GM23338 (cell line): ENCODE measurements at places on chromosomes 6 and 20.
A peak's percentile ranks its signal among the peaks of the same experiment; 100 is the strongest.

GRCh38 chr6:32941214-32941768 lies 463 bp upstream of the HLA-DMB start:
- 0 out of 2 replicates have a peak overlapping the region, but pooled peaks have one; percentile 21 for H3K27ac ChIP-seq
- no peaks in the 10 kb centered on the region for H3K36me3 ChIP-seq
- 0 out of 2 replicates have a peak, but pooled peaks cover 6% of the 10 kb centered on the region for H3K4me1 ChIP-seq
- no peak for DNase-seq
- no peaks in the 10 kb centered on the region for H3K27me3 ChIP-seq

GRCh38 chr6:79861023-79861422 lies 86.3 kb downstream of the ELOVL4 start:
- no peaks in the 10 kb centered on the region for H3K27me3 ChIP-seq
- H3K27ac ChIP-seq: no peak overlapping the region
- no peak overlapping the region for H3K4me3 ChIP-seq
- H3K36me3 ChIP-seq: no peaks in the 10 kb centered on the region
- DNase-seq: no peak

DNA sequence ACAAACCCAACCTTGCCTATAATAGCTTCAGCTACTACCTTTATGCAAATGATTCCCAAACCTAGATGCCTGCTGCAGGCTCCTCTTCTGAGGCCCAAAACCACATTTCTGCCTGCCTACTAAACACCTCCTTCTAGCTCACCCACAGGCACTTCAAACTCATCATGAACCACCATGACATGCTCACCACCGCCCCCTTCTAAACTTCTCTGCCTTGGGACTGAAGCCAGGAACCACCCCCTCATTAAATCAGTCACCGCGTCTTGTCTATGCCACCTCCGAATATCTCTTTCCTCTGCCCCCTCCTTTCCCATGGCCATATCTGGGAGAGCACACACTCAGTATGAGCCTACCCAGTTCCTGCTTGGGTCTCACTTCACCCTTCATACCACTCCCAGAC lies 101.2 kb downstream of the SNAP25 start:
- DNase-seq: no peak
- peaks cover 14% of the 10 kb centered on the region for H3K4me1 ChIP-seq
- H3K27ac ChIP-seq: no peak overlapping the region
- H3K36me3 ChIP-seq: peaks cover 3% of the 10 kb centered on the region; the same call in 1 of the 2 replicates

DNA sequence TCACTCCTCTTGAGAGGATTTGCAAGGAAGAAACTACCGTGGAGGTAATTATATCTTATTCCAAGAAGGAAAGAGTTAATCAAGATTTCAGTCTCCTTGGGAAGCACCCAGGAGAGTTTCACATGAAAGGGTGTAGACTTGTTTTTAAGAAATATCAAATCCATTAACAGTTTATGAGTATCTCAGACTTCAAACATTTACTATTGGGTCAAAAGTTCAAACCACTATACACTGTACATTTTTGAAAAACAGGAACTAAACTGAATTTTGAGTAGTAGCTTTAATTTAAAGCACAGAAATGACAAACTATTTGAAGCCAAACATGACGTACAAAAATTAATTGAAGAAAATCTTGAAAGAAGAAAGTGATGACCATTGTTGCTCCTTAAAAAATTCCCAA lies 164.0 kb downstream of the FOXC1 start:
- no peaks in the 10 kb centered on the region for H3K27me3 ChIP-seq
- H3K36me3 ChIP-seq: no peaks in the 10 kb centered on the region
- no peak overlapping the region for H3K4me3 ChIP-seq
- no peak overlapping the region for H3K27ac ChIP-seq

- no peak overlapping the region for H3K27ac ChIP-seq
- 0 out of 2 replicates have a peak, but pooled peaks cover 6% of the 10 kb centered on the region for H3K4me1 ChIP-seq
These were observed 19.7 kb downstream of the BCAS4 start for GRCh38 chr20:50814438-50815161.

GRCh38 chr6:106540907-106541306 lies 88.4 kb downstream of the RTN4IP1 start:
- no peak for DNase-seq
- no peaks in the 10 kb centered on the region for H3K27me3 ChIP-seq
- peaks cover 19% of the 10 kb centered on the region; the same call in 1 of the 2 replicates for H3K4me1 ChIP-seq
- no peaks in the 10 kb centered on the region for H3K36me3 ChIP-seq

GRCh38 chr20:14922503-14923267 lies 585.3 kb upstream of the FLRT3 start:
- no peak overlapping the region for H3K4me3 ChIP-seq
- H3K27ac ChIP-seq: no peak overlapping the region
- H3K4me1 ChIP-seq: peaks cover 24% of the 10 kb centered on the region; the same call in 1 of the 2 replicates
- no peaks in the 10 kb centered on the region for H3K36me3 ChIP-seq
- no peaks in the 10 kb centered on the region for H3K27me3 ChIP-seq
- no peak for DNase-seq

DNA sequence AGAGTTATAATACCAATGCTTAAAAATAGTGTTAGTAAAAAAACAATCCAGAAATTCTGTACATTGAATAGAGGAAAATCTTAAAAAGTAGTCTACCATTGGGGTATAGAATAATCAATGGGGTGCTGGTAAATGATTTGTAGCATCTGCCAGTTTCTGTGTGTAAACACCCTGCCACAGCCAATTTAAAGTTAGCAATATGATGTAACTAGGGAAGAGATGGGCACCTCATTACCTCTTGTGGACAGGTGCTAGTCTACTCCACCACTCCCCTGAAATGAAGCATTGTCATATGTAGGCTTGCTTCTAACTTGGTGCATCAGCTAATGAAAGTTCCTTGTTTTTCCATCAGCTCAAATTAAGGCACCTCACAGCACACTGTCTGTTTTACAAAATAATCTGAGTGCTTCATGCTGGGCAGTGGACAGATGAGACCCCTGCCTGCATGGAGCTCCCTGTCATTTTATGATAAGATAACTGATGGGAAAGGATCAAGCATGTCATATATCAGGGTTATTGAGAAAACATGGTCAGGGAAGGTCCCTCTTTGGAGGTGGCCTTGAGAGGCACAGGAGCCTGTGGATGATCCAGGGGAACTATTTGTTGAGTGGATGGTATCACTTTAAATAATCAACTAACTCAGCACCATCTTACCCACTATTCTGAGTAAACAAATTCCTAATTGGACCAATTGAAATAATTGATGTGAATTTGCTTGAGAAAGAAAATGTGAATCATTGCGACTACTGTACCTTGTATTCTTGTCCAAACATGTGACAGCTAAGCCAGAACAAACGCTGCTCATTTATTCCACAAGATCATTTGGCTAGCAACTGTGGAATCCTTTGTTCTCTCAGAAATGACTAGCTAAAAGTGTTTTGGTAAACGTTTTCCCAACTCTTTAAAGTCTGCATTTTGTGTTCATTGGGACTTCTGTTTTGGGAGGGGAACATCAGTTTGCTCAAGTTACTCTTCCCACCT lies 45.9 kb upstream of the CSE1L start:
- no peak overlapping the region for H3K4me3 ChIP-seq
- no peak for DNase-seq
- H3K4me1 ChIP-seq: no peaks in the 10 kb centered on the region
- no peaks in the 10 kb centered on the region for H3K27me3 ChIP-seq

DNA sequence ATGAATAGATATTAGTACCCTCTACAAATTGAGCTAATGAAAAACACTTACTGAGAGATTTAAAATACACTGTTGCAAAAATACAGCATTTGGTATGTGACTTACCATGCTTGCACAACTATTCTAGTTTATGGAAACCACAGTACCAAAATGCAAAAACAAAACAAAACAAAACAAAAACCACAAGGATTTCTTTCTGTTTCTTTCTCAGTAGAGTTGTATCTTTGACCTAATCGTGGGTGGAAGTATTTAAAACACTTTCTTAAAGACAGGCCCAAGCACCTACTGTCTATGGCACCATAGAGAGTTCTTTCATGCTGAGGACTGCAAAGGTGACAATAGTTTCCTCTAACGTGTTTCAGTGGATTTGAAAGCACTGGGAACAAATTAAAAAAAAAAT lies 95.3 kb upstream of the C6orf118 start:
- no peak overlapping the region for H3K4me3 ChIP-seq
- no peak overlapping the region for H3K27ac ChIP-seq
- H3K27me3 ChIP-seq: no peaks in the 10 kb centered on the region
- no peaks in the 10 kb centered on the region for H3K36me3 ChIP-seq
- H3K4me1 ChIP-seq: no peaks in the 10 kb centered on the region

DNA sequence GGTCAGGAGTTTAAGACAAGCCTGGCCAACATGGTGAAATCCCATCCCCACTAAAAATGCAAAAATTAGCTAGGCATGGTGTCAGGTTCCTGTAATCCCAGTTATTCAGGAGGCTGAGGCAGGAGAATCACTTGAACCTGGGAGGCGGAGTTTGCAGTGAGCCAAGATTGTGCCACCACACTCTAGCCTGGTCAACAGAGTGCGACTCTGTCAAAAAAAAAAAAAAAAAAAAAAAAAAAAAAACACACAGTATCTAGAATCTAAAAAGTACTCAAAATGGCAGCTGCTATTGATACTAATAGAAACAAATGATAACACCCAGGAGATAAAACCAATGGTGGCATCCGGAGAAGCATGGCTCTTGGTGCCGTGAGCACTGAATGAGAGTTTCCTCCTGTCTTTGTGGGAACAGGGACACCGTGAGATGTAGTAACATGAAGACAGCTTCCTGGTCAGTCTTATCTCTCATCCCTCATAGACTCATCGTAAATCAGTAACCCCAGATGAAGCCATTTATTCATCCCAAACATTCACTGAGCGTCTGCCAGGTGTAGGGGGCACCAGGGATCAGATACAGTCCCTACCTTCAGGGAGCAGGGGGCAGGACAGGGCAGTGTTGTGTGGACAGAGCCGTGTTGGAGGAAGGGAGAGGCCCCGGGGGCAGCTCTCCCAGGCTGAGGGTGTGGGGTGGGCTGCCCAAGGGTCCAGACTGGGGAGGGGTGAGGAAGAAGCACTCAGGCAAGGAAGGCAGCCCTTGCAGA lies 66.1 kb downstream of the SYNJ2 start:
- H3K4me1 ChIP-seq: no peaks in the 10 kb centered on the region
- no peak for DNase-seq
- no peaks in the 10 kb centered on the region for H3K36me3 ChIP-seq
- H3K27me3 ChIP-seq: no peaks in the 10 kb centered on the region
- no peak overlapping the region for H3K27ac ChIP-seq

DNA sequence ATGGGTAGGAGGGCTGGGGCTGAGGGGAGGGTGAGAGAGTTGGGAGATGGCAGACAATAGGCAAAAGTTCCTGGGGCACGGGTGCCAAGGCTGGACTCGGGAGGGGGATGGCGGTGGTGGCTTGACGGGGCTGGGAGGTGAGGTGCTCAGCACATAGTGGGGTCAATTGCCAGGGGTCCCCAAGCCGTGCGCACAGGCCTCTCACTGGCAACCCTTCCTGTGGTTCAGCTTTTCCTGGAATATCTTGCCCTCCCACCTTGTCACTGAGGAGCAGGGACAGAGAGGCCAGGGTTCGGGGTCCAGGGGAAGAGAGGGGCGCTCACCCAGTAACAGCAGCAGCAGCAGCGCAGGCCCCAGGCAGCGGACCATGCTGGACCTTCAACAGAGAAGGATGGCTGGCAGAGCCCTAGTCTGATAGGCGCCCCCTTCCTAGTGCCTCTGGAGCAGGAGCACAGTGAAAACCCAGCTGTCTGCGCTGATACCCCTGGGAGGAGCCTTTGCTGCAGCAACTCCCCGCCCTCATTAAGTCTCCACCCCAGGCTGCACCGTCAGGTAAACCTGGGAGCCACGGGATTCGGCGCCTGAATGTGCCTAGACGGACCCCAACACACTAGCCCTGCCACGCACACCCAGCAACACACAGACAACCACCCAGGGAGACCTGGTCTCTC lies at the start of gene GFRA4:
Gene GFRA4, minus strand, starts transcription at position 369 of the 671 bp plus-strand sequence. Its CDS starts 0 bp downstream, at position 369.
- H3K27me3 ChIP-seq: peaks cover 57% of the 10 kb centered on the region
- no peak within 1 kb of the TSS for H3K4me3 ChIP-seq
- peak; percentile 77 for DNase-seq
- no peak within 1 kb of the TSS for H3K27ac ChIP-seq
- H3K4me1 ChIP-seq: peaks cover 8% of the 10 kb centered on the region; the same call in 1 of the 2 replicates
- H3K36me3 ChIP-seq: no peaks in the 10 kb centered on the region

- H3K27me3 ChIP-seq: no peaks in the 10 kb centered on the region
- no peak for DNase-seq
- H3K4me1 ChIP-seq: no peaks in the 10 kb centered on the region
- no peak overlapping the region for H3K4me3 ChIP-seq
- 0 out of 2 replicates have a peak, but pooled peaks cover 5% of the 10 kb centered on the region for H3K36me3 ChIP-seq
These were observed 125.1 kb downstream of the MYB start for GRCh38 chr6:135306166-135306565.

GRCh38 chr20:25541676-25542075 lies 43.7 kb downstream of the NINL start:
- no peaks in the 10 kb centered on the region for H3K36me3 ChIP-seq
- no peak for DNase-seq
- H3K4me1 ChIP-seq: peaks cover 37% of the 10 kb centered on the region
- no peak overlapping the region for H3K4me3 ChIP-seq

GRCh38 chr6:2187826-2188225 lies 57.6 kb downstream of the GMDS start:
- no peak overlapping the region for H3K4me3 ChIP-seq
- H3K27me3 ChIP-seq: no peaks in the 10 kb centered on the region
- H3K4me1 ChIP-seq: peaks cover 14% of the 10 kb centered on the region
- H3K27ac ChIP-seq: no peak overlapping the region
- no peak for DNase-seq
- no peaks in the 10 kb centered on the region; the same call in 1 of the 2 replicates for H3K36me3 ChIP-seq

DNA sequence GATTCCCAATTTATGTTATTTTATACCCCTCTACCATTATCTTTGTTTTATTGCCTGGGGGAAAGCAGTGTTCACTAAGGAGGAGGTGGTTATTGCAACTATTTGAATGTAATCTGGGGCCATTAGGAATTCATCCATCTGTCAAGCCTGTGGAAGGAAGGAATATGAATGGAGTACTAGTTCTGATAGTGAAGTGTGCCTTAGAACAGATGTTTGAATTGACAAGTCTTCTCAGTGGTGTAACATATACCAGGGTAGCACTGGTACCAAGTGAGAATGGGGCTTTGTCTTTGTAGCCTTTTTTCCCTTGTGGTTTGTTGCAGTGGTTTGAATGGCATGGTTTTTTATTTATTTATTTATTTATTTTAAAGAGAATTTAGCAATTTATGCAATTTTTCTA lies 27.9 kb upstream of the HDAC2 start:
- H3K27ac ChIP-seq: no peak overlapping the region
- H3K4me1 ChIP-seq: peaks cover 12% of the 10 kb centered on the region; the same call in 1 of the 2 replicates
- H3K36me3 ChIP-seq: no peaks in the 10 kb centered on the region
- DNase-seq: no peak

- H3K4me1 ChIP-seq: peaks cover 4% of the 10 kb centered on the region; the same call in 1 of the 2 replicates
- H3K4me3 ChIP-seq: peak overlapping the region; percentile 68
- DNase-seq: peak; percentile 84
- H3K36me3 ChIP-seq: no peaks in the 10 kb centered on the region
- H3K27ac ChIP-seq: no peak overlapping the region
These were observed 43.3 kb downstream of the IRAK1BP1 start for GRCh38 chr6:78910591-78911171.

GRCh38 chr20:53331151-53331973 lies 262.3 kb downstream of the ZNF217 start:
- H3K36me3 ChIP-seq: no peaks in the 10 kb centered on the region; the same call in 1 of the 2 replicates
- no peak overlapping the region for H3K4me3 ChIP-seq
- peaks cover 17% of the 10 kb centered on the region; the same call in 1 of the 2 replicates for H3K4me1 ChIP-seq
- H3K27ac ChIP-seq: no peak overlapping the region
- H3K27me3 ChIP-seq: no peaks in the 10 kb centered on the region

- no peaks in the 10 kb centered on the region for H3K4me1 ChIP-seq
- DNase-seq: no peak
- H3K27me3 ChIP-seq: no peaks in the 10 kb centered on the region
- no peak overlapping the region for H3K4me3 ChIP-seq
- no peaks in the 10 kb centered on the region for H3K36me3 ChIP-seq
These were observed 499.8 kb upstream of the PTCHD4 start for GRCh38 chr6:48610846-48611245.
